ENCODE measurements at places on chromosomes 13 and 19.

GRCh38 chr19:9065457-9066014 lies 21.3 kb upstream of the OR1M1 start:
- DNase-seq: no peak

DNA sequence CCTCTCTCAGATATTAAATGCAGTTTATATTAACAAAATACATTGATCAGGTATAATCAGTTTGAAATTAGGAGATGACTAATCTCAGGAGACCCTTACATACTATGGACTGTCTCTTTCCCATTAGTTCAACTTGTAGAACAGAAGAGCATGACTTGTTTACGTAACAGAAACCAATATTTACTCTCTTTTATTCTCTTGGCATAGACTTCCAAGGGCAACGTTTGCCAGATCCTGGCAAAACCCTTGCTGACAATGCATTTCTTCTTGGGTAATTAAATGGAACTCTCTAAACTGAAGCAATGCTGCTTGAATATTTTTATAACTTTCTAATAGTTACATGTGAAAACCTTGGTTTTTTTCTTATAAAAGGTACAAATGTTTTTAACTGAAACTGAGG lies 68.3 kb upstream of the MYO16 start:
- no peak for DNase-seq

DNA sequence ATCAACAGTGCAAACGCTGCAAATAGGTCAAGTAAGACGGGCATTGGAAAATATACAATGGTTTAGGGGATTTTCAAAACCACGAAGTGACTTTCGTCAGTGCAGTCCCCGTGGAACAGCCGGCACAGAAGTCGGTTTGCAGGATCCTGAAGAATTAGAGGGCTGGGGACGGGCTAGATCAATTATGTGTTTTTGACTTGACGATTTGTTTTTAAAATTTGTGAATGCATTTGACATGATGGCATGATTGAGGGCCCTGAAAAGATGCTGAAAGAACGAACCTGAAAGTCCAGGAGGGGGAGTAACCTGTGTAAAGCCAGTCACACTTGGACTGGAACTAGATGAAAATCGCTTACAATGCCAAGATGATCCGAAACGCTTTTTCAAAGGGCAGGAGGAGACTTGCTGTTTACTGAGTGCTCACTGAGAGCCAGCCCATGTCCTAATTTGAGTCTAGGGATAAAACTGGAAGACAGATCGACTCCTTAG lies 8.9 kb upstream of the DGKH start:
- no peak for DNase-seq

DNA sequence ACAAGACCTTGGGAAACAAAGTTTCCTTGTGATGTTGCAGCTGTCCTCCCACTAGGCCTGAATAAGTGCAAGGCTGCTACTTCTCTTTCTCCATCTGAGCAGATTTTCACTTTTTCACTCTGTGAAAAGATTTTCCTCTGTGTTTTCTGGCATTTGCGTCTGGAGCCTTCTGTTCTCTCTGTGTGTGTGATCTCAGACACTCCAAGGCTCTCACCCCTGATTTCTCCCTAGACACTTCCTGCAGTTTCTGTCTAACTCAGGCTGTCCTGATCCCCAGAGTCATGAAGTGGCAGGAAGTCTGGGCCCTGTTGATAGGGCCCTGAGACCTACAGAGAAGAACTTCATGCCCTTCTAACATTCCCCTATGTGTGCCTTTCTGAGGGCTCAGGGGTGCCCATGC lies 37.2 kb downstream of the SIGLEC7 start:
- DNase-seq: no peak

- DNase-seq: no peak
Observed at GRCh38 chr19:39518458-39518857, 3.5 kb downstream of the SELENOV start.

GRCh38 chr13:30234619-30235162 lies 72.7 kb downstream of the KATNAL1 start:
- no peak for DNase-seq

GRCh38 chr13:82010780-82011179 lies 1669.9 kb upstream of the SPRY2 start:
- no peak for DNase-seq

DNA sequence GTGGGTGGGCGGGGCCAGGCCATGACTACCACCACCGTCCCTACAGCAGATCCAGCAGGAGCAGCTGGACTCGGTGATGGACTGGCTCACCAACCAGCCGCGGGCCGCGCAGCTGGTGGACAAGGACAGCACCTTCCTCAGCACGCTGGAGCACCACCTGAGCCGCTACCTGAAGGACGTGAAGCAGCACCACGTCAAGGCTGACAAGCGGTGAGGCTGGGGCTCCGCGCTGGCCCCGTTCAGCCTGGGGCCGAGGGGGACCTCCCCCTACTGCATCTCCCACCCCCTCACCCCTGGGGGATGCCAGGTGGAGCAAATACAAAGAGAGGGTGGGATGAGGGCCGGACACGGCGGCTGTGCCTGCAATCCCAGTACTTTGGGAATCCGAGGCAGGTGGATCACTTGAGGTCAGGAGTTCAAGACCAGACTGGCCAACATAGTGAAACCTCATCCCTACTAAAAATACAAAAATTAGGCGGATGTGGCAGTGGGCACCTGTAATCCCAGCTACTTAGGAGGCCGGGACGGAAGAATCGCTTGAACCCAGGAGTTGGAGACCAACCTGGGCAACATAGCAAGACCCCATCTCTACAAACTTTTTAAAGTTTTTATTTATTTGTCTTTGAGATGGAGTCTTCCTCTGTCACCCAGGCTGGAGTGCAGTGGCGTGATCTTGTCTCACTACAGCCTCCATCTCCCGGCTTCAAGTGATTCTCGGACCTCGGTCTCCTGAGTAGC lies 18.1 kb upstream of the CELF5 start:
- no peak for DNase-seq

DNA sequence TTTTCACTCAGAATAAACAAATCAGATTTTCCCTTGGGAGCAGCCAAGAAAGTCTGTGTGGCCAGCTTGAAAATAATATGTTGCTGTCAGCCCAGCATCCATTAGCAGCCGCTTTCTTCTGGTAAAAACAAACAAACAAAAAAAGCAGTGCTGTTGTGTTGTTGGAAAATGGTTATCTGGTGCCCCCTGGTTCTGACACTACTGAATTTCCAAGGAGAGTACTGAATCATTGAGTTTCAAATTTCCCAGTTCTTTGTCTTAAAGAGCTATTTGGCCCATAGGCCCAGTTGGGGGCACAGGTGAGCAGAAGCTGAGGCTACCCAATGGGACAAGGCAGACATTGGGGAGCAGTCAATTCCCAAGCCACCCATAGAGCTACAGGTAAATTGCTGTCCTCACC lies 995.9 kb downstream of the UQCRFS1 start:
- DNase-seq: no peak

- peak; percentile 70 for DNase-seq
Observed at GRCh38 chr19:10654610-10655456, 687 bp downstream of the ILF3 start.

DNA sequence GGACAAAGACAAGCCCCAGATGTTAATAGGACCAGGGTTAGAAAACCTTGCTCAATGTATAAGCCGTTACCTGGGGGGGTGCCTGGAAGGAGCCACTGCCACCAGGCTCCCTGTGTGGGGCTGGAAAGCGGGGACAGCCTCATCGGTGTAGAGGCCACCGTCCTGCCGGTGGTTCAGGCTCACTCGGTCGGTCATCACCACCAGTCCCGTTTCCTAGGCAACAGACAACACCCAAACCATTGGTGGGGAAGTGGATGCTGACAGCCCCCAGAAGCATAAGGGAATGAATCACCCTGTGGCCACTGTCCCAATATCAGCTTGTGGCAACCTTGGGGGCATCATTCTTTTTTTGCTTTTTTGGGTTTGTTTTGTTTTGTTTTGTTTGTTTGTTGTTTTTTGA lies 55.8 kb downstream of the CPAMD8 start:
- DNase-seq: no peak

GRCh38 chr13:24293746-24294145 lies 15.6 kb upstream of the C1QTNF9 start:
- no peak for DNase-seq

GRCh38 chr13:60335531-60335930 lies 61.5 kb upstream of the TDRD3 start:
- no peak for DNase-seq

- DNase-seq: no peak
Observed at GRCh38 chr19:33298146-33298911, 4.0 kb downstream of the CEBPA start.

GRCh38 chr13:35706281-35706680 lies 229.8 kb upstream of the MAB21L1 start:
- no peak for DNase-seq

DNA sequence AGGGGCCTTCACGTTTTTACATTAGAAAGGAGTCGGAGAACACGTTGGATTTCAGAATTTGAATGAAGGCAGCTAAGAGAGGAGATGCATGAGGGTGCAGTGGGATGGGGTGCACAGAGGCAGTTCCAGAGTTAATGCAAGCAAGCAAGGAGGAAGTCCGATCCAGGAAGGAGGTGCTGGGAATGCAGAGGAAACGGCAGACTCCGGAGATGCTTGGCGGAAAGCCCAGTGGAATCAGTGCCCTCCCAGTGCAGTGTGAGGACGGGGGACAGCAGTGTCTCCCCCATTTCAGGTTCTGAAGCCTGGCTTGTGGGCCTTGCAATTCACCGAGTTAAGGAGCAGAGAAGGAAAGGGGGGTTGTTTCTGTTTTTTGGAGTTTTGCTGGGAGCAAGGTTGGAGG lies 100.4 kb downstream of the COL4A2 start:
- DNase-seq: no peak

GRCh38 chr13:68078874-68079273 lies 848.7 kb upstream of the PCDH9 start:
- DNase-seq: no peak

DNA sequence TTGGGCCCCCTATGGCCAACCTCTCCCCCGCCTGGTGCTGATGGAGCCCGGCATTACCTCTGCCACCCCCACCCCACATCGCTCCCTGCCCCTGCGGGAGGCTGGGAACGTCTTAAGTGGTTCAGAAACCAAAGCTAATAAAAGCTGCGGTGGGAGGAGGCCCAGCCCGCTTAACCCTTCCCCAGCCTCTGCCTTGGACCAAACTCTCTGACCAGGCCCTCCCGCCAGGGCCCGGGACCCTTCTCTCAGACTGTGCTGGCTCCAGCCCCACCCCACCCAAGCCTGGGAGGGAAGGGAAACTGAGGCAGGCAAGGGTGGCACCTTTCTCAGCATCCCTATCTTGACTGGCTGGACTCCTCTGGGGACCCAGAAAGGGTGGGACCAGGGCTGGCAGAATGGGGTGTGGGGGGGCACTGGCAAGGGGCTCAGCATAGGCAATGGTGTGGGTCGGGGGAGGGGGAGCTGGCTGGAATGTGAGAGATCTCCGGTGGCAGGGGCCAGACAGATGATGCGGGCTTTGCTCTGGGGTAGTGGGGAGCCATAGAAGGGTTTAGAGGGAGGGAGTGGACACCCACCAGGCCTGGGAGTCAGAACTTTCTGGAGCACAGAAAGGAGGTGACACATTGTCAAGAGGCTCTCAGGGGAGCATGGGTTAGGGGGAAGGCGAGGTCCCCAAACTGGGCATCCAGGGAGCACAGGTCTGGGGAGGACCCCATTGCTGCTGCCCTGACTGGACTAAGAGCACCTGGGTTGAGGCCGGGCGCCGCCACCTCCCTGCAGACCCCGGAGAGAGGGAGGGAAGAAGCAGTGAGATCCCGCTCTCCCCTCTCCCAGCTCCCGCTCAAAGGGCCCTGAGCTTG lies 21.9 kb downstream of the SMIM24 start:
- no peak for DNase-seq

GRCh38 chr13:74678308-74678965 lies 544.2 kb upstream of the KLF12 start:
- no peak for DNase-seq

GRCh38 chr13:21010621-21011020 lies 50.8 kb downstream of the LATS2 start:
- no peak for DNase-seq

- no peak for DNase-seq
Observed at GRCh38 chr13:104855581-104855980, 1679.9 kb downstream of the EFNB2 start.

DNA sequence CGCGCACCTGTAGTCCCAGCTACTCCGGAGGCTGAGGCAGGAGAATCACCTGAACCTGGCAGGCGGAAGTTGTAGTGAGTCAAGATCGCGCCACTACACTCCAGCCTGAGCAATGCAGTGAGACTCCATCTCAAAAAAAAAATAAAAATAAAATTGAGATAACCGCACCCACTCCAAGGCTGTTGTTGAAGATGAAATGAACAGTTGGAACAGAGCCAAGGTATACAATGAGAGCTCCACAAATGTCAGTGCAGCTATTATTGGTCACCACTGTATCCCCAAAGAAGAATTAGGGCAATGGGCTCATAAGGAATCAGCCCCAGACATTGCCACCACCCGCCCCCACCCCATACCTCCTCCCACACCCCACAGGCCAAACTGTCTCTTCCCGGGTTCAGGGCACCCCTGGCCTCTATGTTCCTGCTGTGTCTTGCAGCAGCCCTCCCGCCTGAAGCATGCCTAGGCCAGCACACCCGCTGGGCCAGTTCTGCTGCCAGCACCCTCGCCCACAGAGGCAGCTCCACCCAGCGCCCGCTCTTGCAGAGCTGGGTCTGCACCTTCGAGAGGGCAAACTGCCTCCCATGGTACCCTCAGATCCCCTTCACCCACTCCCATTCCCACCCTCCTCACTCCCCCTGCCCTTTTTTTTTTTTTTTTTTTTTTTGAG lies 3.5 kb upstream of the S1PR5 start:
- DNase-seq: no peak

- no peak for DNase-seq
Observed at GRCh38 chr13:27920677-27921420, 1.0 kb downstream of the PDX1 start.

DNA sequence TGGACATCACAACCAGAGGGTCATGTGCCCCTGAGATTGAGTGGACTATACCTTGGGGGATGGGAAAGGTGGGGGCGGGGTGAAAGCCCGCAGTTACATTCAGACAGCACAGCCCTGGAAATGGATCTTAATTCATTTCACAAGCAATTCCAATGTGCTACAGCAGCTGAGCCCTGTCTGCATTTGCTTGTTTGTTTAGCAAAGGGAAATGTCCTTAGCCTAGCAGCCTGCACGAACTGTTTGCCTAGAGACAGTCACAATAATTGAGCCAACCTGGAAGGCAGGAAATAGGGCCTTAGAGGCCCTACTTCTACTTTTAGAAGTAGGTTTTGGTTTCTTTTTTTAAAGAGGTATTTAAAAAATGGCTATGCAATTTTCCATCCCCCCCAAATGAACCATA lies 177.3 kb upstream of the KL start:
- DNase-seq: no peak

DNA sequence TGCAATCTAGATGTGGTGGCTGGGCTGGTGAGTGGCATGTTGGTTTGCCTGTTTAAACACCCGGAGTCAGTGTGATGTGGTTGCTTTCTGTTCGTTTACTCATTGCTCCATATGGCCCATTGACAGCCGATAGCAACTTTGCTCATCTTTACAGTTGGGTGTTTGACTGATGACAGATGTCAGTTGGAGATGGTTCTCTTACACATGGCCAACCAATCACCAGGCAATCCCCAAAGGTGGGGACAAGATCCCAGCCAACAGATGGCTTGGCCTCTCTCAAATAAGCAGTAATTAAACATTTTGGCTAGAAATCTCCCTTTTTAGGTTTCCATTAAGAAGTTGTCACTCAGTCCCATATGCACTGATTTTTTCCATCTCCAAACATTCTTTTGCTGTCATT lies 497.1 kb upstream of the ARGLU1 start:
- DNase-seq: no peak

Measured in activated CD4-positive, alpha-beta memory T cell treated with anti-CD3 and anti-CD28 coated beads, Interleukin-2, amount 10 ng/mL, durations not matched to agents 7 days and 5 days (primary cell).